ENCODE measurements at places on chromosomes 4 and X. TPM values are rescaled to one million over a fixed set of nuclear protein-coding genes. Genes with fewer than 3 reads are reported as not detected.

Gene SLC38A5
- 24.2 TPM for total RNA-seq

Gene GLRB
- total RNA-seq, result 17.5 TPM

Gene TLR8
- total RNA-seq, result not detected

Gene PDE6B
- total RNA-seq, result 7.5 TPM

Gene CLTRN
- 0.09 TPM for total RNA-seq

Measured in dermis blood vessel endothelial cell (primary cell).